Activated CD4-positive, alpha-beta T cell treated with anti-CD3 and anti-CD28 coated beads, Interleukin-2, amount 50 U/mL, for 48 hours (primary cell): ENCODE measurements at places on chromosomes 16 and 17.

GRCh38 chr16:85069171-85069570 lies 41.6 kb downstream of the KIAA0513 start:
- no peak for DNase-seq

- DNase-seq, result peak; percentile 28
These were observed 521 bp downstream of the C16orf87 start for GRCh38 chr16:46830417-46830901.

DNA sequence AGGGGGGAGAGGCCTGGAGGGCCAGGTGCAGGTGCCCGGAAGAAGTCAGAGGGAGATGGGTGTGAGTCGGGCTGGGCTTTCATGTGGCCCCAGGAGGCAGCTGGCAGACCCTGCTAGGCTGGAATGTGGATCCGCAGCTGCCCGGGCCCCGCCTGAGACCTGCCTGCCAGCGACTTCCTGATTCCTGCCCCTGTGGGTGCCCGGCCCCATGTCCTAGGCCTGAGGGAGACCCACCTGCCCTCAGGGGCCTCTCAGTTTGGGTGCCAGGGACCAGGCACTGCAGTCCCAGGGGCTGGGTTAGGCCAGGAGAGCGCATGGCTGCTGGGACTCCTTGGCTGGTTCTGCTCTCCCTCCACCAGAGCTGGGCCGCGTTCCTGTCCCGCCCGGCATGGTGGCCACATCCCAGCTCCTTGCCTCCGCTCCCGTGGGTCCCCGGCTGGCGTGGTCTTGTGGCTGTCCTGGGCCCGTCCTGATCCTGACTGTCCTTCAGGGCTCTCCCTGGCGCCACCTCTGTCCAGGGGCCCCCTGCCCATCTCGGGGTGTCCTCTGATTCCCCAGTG lies 22.1 kb upstream of the SPNS2 start:
- no peak for DNase-seq

DNA sequence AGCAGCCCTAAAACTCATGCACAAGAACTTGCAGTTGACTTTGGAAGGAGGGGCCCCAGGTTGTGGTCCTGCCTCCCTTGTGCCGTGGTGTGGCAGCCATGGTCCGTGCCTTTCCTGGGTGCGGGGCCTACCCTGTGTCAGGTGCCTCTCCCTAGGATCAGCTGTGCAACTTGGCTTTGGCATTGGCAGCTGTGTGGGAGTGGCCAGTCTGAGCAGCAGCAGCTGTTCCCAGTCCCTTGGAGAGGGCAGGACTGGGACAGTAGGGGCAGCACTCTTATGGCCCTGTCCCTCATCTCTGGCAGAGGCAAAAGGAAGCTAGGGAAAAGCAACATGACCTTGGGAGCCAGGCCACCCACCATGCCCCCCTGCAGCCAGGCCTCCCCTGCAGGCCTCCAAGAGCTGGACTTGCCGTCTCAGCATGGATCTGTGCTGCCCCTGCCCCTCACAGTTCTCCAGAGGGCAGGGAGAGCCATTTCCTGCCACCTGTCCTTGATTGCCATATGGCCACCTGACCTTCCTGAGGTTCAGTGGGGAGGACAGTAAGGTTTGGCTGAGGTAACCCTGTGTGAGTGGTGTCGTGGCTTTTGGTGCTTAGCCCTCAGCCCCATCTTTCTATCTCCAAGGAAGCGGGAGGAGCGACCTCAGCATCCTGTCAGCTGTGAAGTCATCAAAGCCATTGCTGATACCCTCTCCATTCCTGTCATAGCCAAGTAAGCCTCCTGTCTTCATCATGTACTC lies 15.5 kb upstream of the NFATC3 start:
- DNase-seq, result no peak

DNA sequence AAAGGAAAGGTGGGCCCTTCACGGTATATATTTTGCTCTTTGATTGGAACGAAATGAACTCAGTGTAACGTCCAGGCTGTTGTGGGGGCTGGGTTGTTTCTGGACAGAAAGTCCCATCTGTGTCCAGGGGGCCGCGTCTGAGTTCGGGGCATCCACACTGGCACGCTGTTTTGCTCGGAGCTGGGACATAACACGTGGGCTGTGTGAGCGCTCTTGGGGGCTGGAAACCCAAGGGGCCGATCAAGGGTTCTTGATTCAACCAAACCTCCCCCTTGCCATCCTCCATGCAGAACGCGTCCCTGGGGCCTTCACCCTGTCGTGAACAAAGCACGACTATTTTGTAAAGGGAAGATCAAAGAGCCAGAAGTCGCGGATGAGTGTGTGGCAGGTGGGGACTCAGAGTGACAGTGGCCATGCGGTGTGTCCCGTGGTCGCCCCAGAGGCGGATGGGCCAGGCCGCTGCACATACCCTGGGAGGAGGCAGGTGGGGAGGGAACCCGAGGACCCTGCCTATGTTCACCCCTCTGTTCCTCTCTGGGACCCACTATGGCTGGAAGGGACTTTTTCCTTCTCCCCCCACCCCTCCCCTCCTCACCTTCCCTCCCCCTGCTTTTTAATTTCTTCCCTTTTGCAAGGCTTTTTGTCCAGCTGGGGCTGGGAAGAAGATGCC lies 387.2 kb downstream of the SEC14L1 start:
- no peak for DNase-seq

DNA sequence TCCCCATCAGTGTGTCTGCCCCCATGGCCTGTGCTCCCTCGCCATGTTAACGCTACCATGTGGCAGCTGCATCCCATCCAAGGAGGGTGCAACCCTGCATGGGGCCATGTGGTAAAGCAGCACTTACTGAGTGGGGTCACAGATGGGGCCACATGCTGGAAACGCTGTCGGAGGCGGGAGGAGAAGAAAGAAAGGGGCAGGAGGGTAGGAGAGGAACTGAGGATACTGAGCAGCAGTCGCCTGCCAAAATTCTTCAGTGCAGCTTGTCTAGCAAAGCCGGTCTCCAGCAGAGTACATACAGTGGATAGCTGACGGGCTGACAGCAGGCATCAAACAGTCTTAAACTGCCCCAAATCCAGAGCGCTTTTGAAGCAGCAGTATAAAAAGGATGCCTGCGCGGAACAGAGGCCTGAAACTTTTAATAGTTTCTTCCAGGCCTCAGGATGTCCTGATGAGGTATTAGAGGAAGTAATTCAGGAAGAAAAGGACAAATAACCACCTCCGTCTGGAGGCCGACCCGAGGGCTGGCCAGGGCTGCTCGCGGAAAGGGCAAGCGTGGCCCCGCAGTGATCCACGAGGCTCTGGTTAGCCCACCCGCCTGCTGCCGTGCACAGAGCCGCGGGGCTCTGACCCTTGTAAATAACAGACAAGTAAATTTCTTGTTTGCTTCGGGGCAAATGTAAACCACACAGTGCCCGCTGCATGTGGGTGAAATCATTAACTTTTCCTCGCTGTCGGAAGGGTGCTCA lies 149.0 kb downstream of the CCDC182 start:
- no peak for DNase-seq

DNA sequence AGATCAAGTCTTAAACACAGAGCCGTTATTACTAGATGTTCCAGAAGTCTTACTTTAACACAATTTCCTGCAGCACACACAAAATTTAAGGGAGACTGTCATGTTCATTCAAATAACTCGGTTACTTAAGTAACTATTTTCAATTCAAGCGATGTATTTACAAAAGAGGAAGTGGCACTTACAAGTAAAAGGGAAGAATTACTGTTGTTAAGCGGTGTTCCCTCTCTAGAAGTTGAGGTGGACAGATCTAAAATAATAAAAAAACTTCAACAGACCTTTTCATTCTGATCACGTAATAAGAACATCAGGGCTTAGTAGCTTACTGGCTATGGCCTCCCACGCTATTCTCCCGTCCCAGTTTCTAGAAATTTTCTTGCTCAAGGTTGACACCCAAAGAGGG lies 26.2 kb upstream of the TXNDC11 start:
- DNase-seq, result no peak
